ENCODE measurements at places on chromosomes 1 and 21. TPM values are rescaled to one million over a fixed set of nuclear protein-coding genes. Genes with fewer than 3 reads are reported as not detected.

The RAB3B gene
- total RNA-seq: 0.05 TPM

The PLD5 gene
- not detected for total RNA-seq

The KIF2C gene
- total RNA-seq: 8.1 TPM

The OR2L3 gene
- not detected for total RNA-seq

The APCS gene
- not detected for total RNA-seq

The NHLH1 gene
- total RNA-seq: 0.33 TPM

The FAM72B gene
- 2.5 TPM for total RNA-seq

The PPM1J gene
- not detected for total RNA-seq

The FNBP1L gene
- 1.9 TPM for total RNA-seq

The AMPD1 gene
- not detected for total RNA-seq

The CCDC190 gene
- not detected for total RNA-seq

The CYB561D1 gene
- 9.0 TPM for total RNA-seq

The CHIT1 gene
- 0.23 TPM for total RNA-seq

The MAP3K6 gene
- 3.5 TPM for total RNA-seq

The GPR3 gene
- total RNA-seq: 4.9 TPM

The ADGRL4 gene
- not detected for total RNA-seq

The EPHB2 gene
- 0.68 TPM for total RNA-seq

The RBM15 gene
- total RNA-seq: 44.5 TPM

All from activated T-cell treated with anti-CD3 and anti-CD28 coated beads, Interleukin-2, amount 50 U/mL, for 4 hours (primary cell).